ENCODE measurements at places on chromosomes 1 and 21.
A peak's percentile ranks its signal among the peaks of the same experiment; 100 is the strongest.

GRCh38 chr1:223712194-223712849 is at the start of gene CAPN2:
Gene CAPN2, plus strand, starts transcription at chr1:223712539. Its CDS starts 102 bp downstream, at chr1:223712641.
- peak; percentile 36 for DNase-seq

- DNase-seq, result no peak
These were observed 26.8 kb downstream of the SLC19A1 start for GRCh38 chr21:45515241-45516061.

DNA sequence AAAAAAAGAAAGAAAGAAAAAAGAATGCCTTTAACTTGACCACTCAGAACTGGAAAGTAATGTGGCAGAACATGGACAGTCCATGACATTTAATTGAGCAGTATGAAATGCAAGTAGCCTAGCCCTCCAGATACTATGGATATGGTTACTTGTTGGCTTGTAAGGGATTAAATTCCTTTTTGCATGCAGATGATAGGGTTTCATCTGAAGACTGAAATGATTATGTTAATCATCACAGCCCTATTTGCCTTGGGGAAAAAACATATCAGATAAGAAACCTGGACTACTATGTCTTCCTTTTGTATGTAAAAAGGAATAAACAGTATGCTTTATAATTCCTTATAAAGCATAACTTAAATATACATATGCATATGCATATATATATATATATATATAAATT is 66.0 kb downstream of the GATAD2B start:
- DNase-seq, result no peak

DNA sequence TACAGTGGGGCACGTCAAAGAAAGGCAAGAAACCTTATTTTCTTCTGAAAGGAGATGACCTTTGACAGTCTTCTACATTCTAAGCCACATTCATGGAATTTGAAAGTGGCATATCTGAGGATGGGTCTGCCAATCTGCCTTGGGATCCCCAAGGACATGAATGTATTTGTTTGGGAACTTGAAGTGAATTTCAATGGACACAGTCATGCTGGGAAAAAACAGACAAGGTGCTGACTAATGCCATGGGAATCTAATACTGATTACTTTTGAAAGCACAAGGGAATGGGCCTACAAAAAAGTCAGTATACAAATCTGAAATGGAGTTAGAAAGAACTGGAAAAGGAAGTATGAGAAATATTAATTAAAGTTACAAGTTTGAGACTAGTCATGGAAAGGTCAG is 128.8 kb downstream of the KCNJ6 start:
- DNase-seq, result no peak

DNA sequence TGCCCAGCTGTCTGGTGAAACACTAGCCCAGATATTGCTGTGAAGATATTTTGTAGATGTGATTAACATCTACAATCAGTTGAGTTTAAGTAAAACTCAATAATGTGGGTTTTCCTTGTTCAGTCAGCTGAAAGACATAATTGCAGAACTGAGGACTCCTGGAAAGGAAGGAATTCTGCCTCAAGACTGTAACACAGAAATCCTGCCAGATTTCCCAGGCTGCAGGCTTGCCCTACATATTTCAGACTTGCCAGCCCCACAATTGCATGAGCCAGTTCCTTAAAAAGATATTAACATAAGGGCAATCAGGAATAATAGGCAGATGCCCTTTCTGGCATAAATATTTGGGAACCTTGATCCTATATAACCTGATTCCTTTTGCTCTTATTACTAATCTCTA is 14.2 kb upstream of the NIBAN1 start:
- DNase-seq, result no peak

- no peak for DNase-seq
These were observed 29.7 kb downstream of the EIF2D start for GRCh38 chr1:206582537-206582936.

- no peak for DNase-seq
These were observed 77.1 kb upstream of the SCCPDH start for GRCh38 chr1:246647113-246647512.
